Stimulated activated CD4-positive, alpha-beta T cell treated with anti-CD3 and anti-CD28 coated beads, Interleukin-1b, Interleukin-23, amount 100 ng/mL, for 1 hour (primary cell): ENCODE measurements at places on chromosomes 2 and 18.

- DNase-seq, result no peak
Observed at GRCh38 chr2:68832233-68832869, 38.8 kb downstream of the BMP10 start.

DNA sequence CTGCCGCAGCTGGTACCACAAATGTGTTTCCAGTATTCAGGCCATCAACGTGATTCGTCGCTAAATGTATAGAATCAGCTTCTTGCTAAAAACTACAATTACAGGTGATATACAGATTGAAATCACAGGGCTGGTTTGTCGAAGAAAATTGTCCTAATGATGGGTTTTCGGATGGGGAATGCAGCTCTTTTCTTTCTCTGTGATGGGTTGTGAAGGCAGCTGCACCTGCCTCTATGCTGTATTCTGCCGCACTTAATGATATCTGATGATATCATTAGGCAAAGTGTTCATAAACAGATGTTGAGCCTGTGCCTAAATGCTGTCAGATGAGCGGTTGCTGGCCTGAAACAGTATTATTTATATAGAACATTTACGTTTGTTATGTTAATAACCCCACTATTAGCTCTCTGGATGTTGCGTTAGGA, 218.1 kb downstream of the ARHGAP15 start:
- DNase-seq, result no peak

- DNase-seq, result no peak
Observed at GRCh38 chr2:216023055-216023648, 9.8 kb upstream of the MREG start.

DNA sequence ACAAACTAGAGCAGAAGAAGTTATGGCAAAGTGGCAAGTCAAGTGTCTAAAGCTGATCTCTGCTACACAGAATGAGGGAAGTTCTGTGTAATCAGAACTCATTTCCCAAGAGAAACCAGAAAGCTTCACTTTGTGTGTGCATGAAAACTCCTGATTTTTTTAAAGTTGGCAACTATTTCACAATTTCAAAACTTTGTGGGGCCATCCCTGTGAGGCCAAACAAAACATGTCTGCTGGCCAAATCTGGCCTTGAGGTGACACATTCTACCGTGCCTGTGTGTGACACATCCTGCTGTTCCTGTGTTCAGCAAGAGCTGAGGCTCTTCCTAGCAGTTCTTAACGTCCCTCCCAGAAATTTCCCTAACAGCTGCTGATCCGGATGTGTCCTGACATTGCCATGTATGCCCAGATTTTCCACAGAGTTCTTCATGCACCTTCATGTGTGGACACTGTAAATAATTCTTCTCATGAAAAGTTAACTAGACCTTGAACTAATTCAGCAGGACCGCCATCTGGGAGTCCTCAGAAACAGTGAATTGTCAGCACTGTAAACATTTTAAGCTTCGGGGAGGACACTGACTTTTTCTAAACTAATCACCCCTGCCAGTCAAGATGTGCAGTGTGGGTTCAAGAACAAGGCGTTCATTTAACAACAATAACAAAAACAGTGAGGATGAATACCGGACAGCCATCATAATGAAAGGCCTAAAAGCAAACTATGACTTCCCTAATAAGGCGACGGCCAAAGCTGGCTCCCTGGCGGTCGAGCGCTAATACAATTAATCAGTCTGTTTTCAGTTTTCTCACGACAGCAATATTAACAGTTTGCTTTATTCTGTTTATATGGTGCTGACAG, 99.0 kb downstream of the PLEKHM3 start:
- DNase-seq, result no peak

DNA sequence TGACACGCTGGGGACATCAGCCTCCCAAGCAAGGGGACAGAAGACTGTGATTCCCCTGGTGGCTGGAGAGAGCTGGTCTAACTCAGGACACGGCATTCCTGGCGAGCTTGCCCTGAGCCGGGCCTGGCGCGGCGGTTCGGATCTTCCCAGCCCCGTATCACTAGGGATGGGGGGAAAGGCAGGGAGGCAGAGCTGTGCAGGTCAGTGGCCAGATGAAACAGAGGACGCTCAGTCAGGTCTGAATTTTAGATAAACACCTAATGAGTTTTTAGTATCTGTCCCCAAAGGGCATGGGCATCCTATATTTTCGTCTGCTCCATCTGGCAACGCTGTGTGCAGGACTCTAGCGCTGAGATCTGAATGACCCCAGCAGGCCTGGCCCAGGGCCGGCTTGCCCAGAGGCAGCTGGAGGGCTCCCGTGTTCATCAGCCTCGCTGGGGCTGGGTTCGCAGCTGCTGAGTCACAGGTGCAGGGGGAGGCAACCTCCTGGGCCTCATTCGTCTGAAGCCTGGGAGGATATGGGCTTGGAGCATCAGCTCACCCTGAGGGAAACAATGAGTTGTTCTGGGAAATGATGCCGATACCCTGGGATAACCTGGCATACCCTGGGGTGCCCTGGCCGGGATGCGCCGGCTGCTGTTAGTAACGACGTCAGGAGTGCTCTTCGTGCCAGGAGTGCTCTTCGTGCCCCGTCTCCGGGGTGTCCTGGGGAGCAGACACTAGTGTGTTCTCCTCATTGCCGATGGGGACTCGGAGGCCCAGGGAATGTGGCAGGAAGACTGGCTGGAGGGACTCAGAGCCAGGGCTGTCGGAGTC, 48.1 kb upstream of the HPCAL1 start:
- DNase-seq, result no peak

- DNase-seq, result no peak
Observed at GRCh38 chr2:215861607-215862350, 151.6 kb downstream of the MREG start.

DNA sequence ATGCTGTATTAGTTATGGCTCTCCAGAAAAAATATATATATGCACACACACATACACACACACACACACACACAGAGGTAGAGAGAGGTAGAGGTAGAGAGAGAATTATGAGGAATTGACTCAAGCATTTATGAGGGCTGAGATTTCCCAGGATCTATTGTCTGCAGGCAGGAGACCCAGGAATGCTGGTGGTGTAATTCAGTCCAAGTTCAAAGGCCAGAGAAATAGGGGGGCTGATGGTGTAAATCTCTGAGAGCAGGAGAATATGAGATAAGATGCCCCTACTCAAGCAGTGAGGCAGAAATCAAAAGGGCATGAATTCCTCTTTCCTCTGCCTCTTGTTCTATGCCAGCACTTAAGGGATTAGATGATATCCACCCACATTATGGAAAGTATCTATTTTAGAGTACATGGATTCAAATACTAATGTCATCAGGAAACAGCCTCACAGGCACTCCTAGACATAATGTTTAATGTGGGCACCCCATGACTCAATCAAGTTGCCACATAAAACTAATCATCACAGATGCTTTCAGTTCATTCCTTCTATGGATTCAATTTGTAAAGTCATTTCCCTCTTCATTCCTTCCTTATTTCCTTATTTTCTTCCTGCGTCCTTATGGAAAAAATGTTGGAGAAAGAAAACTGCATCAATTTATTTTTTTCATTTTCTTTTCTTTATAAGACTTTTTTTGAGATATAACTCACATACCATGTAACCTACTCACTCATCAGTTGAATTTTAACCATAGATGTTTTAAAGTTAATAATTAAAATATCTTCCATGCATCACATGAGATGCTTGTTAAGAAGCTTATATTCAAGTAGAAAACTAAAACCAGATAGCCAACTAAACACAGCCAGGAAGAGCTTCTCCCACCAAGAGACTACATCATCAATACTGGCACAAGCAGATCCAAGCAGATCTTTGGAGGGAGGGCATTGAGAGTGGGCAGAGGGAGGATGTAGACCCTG, 406.2 kb downstream of the MBD2 start:
- DNase-seq, result no peak

DNA sequence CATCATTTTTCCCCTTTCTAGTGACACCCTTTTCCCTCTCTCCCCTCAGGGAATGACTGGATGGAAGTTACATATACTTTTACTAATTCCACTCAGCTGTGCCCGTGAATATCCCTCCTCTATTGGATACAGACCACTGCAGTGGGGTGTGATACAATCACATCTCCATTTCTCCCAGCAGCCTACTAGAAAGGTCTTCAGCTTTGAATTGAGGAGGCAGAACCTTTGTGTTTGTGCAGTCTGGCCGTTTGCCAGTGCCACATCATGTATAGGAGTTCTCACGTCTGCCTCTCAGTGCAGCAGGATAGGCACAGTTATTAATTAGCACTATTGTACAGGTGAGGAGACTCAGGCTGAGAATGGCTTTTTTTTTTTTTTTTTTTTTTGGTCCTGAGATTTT, 16.4 kb downstream of the TNFRSF11A start:
- DNase-seq, result no peak

GRCh38 chr2:165450156-165450555, 19.3 kb upstream of the CSRNP3 start:
- DNase-seq, result no peak

- DNase-seq, result no peak
Observed at GRCh38 chr2:227013330-227013729, 150.7 kb downstream of the COL4A4 start.

DNA sequence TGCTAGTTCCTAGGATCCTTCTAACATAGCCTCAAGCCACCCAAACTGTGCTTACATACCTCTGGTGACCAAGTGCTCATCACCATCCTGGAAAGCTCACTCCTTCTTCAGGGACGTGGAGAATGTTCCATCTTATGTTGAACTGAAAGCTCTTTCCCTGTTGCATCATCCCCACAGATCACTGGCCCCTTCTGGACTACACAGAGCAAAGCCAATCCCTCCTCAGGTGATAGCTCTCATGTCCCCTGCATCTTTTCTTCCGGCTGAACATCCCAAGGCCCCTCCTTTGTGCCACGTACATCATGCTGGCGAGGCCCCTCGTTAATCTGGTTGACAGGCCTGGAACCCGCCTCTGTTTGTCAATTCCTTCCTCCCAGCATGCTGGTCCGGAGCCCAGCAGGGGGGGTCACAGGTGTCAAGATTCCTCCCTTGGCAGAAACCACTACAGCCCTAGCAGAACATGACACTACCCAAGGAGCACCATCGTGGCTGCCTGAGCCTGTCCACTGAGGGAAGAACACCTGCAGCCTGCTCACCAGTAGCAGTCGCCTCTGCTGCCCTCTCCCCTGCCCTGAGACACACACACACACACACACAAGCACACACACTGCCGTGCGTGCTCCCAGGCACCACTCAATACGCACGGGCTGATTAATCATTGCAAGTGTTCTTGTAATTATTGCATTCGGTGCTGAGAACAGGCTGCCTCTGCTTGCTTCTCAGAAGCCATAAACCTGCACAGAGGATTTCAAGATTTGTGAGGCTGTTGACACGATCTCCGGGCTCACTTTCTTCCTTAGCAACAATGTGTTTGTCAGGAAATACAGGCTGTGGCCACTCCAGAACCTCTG, 6.3 kb upstream of the KCNK3 start:
- DNase-seq, result no peak

DNA sequence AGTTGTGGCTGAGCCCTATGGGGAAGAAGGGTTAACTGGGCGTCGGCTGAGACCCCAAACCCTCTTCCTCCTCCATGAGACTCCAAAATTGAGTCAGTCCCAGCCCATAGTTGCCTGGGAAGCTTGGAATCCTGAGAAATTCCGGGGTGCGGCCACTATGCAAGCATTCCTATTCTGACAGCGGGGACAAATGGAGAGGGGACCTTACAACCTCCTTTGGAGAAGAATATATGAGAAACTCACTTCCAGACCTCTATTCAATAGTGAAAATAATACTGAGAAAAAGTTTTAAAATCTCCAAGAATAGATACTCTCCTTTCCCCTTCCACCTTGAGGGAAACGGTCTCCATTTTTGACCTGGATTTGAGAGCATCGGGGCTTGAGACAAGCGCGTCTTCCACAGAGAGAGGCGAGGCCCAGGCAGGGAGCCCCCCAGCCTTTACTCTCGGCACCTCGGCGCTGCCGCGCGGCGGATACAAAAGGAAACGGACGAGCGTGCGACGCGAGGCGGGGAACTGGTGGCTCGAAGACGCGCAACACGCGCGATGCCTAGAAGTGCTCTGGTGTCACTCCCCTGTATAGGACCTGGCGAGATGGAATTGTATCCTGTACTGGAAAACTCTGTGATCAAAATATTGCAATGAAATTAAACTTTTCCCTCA, 11.1 kb downstream of the NR4A2 start:
- DNase-seq, result no peak
